ENCODE measurements at places on chromosomes 12 and 14. TPM values are rescaled to one million over a fixed set of nuclear protein-coding genes. Genes with fewer than 3 reads are reported as not detected.

FAM216A gene
- total RNA-seq, result 16.9 TPM

DNA sequence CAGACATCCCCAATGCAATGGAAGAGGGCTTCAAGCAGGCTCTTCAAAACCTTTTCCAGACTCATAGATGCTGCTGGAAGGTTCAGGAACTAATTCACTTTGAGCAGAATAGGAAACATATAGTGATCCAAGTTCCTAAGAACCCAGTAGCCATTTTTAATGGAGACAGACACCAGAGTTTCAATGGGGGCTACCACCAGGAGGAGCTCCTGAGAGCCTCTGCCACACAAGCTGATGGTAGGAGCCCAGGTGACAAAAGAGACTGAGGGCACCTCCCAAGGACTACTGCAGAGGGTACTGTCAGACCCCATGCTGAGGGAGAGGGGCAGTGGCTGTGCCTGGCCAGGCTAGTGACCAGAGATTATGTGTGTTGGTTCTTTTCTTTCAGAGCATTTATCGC lies 45.9 kb downstream of the IFNG start:
- H3K36me3 ChIP-seq, result no peaks in the 10 kb centered on the region
- no peak overlapping the region for H3K27ac ChIP-seq
- H3K4me1 ChIP-seq, result peaks cover 12% of the 10 kb centered on the region
- no peak overlapping the region for H3K4me3 ChIP-seq

- H3K36me3 ChIP-seq, result no peaks in the 10 kb centered on the region
- peak; percentile 62 for DNase-seq
- peaks cover 11% of the 10 kb centered on the region for H3K4me1 ChIP-seq
- H3K27me3 ChIP-seq, result peaks cover 4% of the 10 kb centered on the region
Measured at GRCh38 chr12:53791735-53792326, 40.1 kb upstream of the CISTR start.

RD3L gene
- total RNA-seq, result not detected

- no peaks in the 10 kb centered on the region for H3K4me1 ChIP-seq
- H3K27me3 ChIP-seq, result no peaks in the 10 kb centered on the region
- no peak overlapping the region for H3K4me3 ChIP-seq
- peaks cover 30% of the 10 kb centered on the region for H3K36me3 ChIP-seq
Measured at GRCh38 chr12:100043631-100044030, 58.9 kb upstream of the ANKS1B start.

DNA sequence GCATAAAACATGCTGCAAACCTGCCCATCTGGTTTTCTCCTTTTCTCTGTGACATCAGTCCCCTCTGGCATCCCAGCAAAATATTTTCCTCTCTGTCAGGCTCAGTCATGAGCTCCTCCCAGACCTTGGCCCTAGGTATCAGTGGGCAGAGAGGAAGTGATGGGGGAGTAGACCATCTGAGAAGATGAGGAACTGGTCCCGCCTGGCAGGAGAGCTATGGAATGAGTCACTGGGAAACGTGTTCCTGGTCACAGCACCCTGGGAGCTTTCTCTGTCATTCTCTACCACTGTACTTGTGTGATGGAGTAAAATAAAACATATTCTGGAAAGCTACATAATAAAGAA lies 5.0 kb upstream of the SRSF9 start:
- no peak overlapping the region for H3K4me3 ChIP-seq
- no peaks in the 10 kb centered on the region for H3K36me3 ChIP-seq

NFYB gene
- 36.0 TPM for total RNA-seq

DNA sequence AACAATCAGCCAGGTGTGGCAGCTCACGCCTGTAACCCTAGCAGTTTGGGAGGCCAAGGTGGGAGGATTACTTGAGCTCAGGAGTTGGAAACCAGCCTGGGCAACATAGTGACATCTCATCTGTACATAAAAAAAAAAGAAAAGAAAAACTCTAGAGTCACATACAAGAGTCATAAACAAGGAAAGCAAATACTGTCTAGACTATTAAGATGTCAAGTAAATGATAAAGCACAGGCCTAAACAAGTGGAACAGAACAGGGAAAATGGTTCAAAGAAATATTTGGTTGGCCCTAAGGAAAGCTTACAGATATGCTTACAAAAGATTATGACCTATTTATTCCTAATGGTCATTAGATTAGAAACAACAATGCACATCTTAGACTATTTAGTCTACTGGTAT lies 12.3 kb downstream of the CDK17 start:
- no peaks in the 10 kb centered on the region for H3K4me1 ChIP-seq
- peaks cover 4% of the 10 kb centered on the region for H3K36me3 ChIP-seq
- H3K27ac ChIP-seq, result no peak overlapping the region

GRCh38 chr14:45526715-45527549 lies 273.9 kb upstream of the MIS18BP1 start:
- H3K27me3 ChIP-seq, result peaks cover 4% of the 10 kb centered on the region
- 0 out of 2 replicates have a peak, but pooled peaks cover 3% of the 10 kb centered on the region for H3K4me1 ChIP-seq
- no peaks in the 10 kb centered on the region for H3K36me3 ChIP-seq
- H3K4me3 ChIP-seq, result no peak overlapping the region

DNA sequence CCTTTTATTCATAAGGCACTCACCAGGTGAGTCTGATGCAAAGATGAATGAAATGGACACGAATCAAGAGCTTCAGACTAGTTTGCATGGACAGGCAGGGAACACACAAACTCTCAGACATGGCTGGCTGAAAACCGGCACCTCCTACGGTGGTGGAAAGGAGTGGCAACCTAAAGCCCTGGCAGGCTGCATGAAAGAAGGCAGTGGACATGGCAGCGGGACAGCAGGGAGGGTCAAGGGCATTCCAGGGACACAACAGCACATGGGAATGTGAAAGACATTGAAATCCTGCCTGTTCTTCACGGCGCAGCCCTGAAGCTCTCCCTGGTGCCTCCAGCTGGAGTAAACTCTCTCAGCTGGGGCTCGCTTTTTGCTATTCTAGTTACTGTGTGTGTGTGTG lies 16.6 kb upstream of the LRTM2 start:
- 0 out of 2 replicates have a peak, but pooled peaks cover 3% of the 10 kb centered on the region for H3K4me1 ChIP-seq
- no peaks in the 10 kb centered on the region for H3K27me3 ChIP-seq
- no peak for DNase-seq
- H3K36me3 ChIP-seq, result no peaks in the 10 kb centered on the region
- no peak overlapping the region for H3K4me3 ChIP-seq

NANOG gene
- 330 TPM for total RNA-seq

DBX2 gene
- total RNA-seq, result 0.27 TPM

- DNase-seq, result peak; percentile 33
- no peak overlapping the region for H3K27ac ChIP-seq
- peaks cover 27% of the 10 kb centered on the region for H3K4me1 ChIP-seq
- H3K27me3 ChIP-seq, result no peaks in the 10 kb centered on the region
Measured at GRCh38 chr12:124655048-124655697, 87.8 kb upstream of the NCOR2 start.

MSI1 gene
- 64.5 TPM for total RNA-seq

DNA sequence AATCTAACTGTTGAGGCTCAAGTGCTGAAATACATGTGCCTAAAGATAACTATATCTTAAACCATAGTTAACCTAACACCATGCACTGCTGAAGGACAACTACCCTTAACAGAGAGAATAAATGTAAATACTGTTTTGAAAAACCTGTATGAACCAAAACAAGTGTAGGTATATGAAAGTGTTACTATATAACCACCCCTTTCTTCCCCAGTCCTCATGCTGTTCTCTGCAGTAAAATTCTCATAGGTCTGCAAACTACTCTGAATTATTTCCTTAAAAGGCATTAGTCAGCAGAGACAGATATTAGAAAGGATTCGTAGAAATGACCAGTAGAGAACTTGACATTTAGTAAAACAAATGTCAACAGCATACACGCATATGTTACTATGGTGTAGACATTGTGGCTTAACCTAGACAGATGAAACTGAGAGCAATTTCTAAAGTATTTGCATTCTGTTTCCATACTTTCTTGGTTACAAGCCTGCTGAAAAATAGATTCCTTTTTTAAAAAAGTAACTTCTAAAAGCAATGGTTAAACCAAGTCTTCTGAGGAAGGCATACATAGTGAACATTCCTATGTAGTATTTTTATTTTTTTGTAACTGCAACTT lies 13.9 kb downstream of the CSRP2 start:
- H3K36me3 ChIP-seq, result peaks cover 35% of the 10 kb centered on the region
- no peak overlapping the region for H3K27ac ChIP-seq
- no peaks in the 10 kb centered on the region for H3K27me3 ChIP-seq
- peaks cover 43% of the 10 kb centered on the region for H3K4me1 ChIP-seq
- no peak overlapping the region for H3K4me3 ChIP-seq

DNA sequence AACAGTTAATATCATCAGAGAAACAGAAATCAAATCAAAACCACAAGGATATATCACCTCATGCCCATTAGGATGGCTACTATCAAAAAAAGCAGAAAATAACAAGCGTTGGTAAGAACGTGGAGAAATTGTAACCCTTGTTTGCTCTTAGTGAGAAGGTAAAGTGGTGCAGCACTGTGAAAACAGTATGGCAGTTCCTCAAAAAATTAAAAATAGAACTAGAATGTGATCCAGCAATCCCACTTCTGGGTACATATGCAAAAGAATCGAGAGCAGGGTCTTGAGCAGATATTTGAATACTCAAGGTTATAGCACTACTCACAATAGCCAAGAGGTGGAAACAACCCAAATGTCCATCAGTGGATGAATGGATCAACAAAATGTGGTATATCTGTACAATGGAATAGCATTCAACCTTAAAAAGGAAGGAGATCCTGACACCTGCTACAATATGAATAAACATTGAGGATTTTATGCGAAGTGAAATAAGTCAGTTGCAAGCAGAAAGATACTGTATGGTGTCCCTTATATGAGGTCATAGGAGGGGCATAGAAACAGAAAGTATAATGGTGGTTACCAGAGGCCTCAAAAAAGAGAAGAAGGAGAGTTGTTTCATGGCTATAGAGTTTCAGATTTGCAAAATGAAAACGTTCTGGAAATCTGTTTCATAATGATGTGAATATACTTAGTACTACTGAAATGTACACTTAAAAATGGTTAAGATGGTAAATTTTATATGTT lies 131.0 kb upstream of the EEA1 start:
- DNase-seq, result no peak
- H3K27me3 ChIP-seq, result no peaks in the 10 kb centered on the region
- H3K4me1 ChIP-seq, result peaks cover 28% of the 10 kb centered on the region
- H3K36me3 ChIP-seq, result no peaks in the 10 kb centered on the region
- no peak overlapping the region for H3K27ac ChIP-seq

NKX2-1 gene
- not detected for total RNA-seq

DNA sequence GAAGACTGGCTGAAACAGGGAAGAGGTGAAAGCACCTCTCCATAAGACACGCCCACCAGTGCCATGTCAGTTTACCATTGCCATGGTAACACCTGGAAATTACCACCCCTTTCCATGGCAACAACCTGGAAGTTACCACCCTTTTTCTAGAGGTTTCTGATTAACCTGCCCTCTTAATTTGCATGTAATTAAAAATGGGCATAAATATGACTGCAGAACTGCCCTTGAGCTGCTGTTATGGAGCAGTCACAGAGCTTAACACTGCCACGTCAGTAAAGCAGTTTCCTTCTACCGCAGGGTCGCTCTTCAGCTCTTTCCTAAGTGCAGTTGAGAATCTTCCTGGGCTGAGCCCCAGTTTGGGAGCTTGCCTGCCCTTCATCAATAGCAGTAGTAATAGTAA lies 55.2 kb downstream of the RASSF3 start:
- no peaks in the 10 kb centered on the region for H3K36me3 ChIP-seq
- peaks cover 69% of the 10 kb centered on the region for H3K4me1 ChIP-seq
- peak overlapping the region; percentile 88 for H3K27ac ChIP-seq
- DNase-seq, result peak; percentile 69
- H3K4me3 ChIP-seq, result no peak overlapping the region

DNA sequence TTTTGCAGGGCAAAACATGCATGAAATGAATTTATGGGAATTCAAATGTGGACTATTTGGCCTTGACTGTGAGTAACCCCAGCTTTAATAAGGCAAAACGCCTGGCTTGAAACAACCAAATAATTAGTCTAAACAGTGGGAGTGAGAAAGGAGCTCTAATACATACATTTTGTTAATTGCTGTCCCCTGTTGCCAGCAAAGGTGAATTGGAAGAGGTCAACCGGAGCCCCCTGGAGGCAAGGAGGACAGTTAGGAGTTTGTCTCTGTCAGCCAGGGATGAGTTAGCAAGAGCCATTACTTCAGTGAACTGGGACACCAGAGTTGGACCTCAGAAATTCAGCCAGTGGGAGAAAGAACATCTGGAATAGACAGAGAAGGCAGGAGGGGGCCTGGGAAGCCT lies 17.4 kb downstream of the KRT76 start:
- H3K27me3 ChIP-seq, result peaks cover 18% of the 10 kb centered on the region
- no peak overlapping the region for H3K4me3 ChIP-seq
- peaks cover 18% of the 10 kb centered on the region for H3K36me3 ChIP-seq
- DNase-seq, result no peak

DNA sequence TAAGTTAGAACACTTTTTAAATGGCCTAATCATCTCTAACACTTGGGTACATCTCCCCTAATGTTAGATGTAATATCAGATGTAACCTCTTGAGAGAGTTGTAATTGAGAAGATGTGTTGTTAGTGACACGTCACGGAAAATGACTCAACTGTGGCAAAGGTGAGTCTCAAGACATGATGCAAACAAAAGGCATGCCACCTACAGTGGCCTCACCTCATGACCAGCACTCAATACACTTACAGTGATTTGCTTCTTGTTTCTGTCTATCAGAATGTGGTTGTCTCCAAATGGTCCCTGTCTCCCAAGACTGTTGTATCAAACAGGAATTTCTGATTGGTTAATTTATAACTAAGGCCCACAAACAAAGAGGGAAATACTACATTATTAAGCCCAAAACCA lies 91.2 kb downstream of the SLC25A21 start:
- H3K27ac ChIP-seq, result no peak overlapping the region
- no peaks in the 10 kb centered on the region for H3K36me3 ChIP-seq
- H3K4me3 ChIP-seq, result no peak overlapping the region
- no peaks in the 10 kb centered on the region for H3K4me1 ChIP-seq
- no peak for DNase-seq

DNA sequence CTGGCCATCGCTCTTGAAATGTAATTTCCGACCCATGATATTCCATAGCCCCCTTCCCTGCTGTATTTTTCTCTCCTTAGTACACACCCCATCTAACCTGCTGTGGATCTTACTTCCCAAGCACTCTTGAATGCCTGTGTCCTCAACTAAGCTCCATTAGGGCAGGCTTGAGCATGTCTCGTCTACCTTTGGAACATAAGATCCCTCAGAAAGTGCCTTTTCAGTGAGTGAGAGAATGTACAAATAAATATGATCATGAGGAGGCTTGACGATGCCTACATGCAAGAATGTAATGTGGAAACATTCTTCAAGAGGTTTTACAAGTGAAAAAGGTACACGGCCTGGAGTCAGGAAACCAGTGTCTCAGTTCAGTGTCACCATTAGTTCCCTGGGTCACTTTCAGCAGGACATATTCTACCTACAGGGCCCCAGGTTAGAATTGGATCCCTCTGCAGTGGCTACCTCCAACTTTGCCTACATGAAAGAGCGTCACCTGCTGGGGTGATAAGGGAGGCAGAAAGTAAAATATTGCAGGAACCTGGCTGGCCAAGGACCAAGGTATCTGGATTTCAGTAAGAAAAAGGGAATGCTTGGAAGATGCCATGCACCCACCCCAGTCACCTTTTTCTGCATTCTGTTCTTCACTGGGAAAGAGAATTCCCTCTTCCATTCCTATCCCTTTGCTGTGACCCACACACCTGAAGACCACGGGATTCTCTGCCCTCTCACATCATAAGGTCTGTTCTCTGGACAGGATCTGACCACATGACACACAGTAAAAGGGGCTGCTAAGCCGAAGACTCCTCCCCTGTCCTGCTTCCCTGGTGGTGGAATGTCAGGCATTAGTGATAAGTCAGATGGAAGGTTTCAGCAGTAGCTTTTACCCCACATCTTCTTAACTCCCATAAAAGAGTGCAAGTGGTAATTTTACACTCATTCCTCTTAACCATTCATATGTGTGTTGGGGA lies 24.6 kb upstream of the SERPINA1 start:
- H3K27ac ChIP-seq, result peak overlapping the region; percentile 14
- H3K4me1 ChIP-seq, result peaks cover 15% of the 10 kb centered on the region
- H3K27me3 ChIP-seq, result no peaks in the 10 kb centered on the region
- peaks cover 9% of the 10 kb centered on the region for H3K36me3 ChIP-seq
